ENCODE measurements at places on chromosomes 12 and 14. TPM values are rescaled to one million over a fixed set of nuclear protein-coding genes. Genes with fewer than 3 reads are reported as not detected.

Gene SERPINA10
- not detected for polyA plus RNA-seq

GRCh38 chr12:51749986-51750317 is 98.6 kb downstream of the FIGNL2 start:
- H3K4me1 ChIP-seq: peaks cover 5% of the 10 kb centered on the region
- no peaks in the 10 kb centered on the region for H3K36me3 ChIP-seq
- no peak for DNase-seq
- H3K4me3 ChIP-seq: no peak overlapping the region

GRCh38 chr12:46217541-46218321 is 51.1 kb downstream of the SLC38A1 start:
- no peaks in the 10 kb centered on the region for H3K27me3 ChIP-seq
- H3K36me3 ChIP-seq: peaks cover 27% of the 10 kb centered on the region
- peaks cover 100% of the 10 kb centered on the region for H3K4me1 ChIP-seq
- H3K4me3 ChIP-seq: no peak overlapping the region
- H3K27ac ChIP-seq: peak overlapping the region; percentile 85
- DNase-seq: no peak

- no peak overlapping the region for H3K27ac ChIP-seq
- no peak overlapping the region for H3K4me3 ChIP-seq
- H3K27me3 ChIP-seq: no peaks in the 10 kb centered on the region
- no peaks in the 10 kb centered on the region for H3K4me1 ChIP-seq
These were observed 55.8 kb upstream of the METAP2 start for GRCh38 chr12:95418142-95418541.

Gene ADGRD1
- 0.89 TPM for polyA plus RNA-seq

Gene RERG
- 26.9 TPM for polyA plus RNA-seq

DNA sequence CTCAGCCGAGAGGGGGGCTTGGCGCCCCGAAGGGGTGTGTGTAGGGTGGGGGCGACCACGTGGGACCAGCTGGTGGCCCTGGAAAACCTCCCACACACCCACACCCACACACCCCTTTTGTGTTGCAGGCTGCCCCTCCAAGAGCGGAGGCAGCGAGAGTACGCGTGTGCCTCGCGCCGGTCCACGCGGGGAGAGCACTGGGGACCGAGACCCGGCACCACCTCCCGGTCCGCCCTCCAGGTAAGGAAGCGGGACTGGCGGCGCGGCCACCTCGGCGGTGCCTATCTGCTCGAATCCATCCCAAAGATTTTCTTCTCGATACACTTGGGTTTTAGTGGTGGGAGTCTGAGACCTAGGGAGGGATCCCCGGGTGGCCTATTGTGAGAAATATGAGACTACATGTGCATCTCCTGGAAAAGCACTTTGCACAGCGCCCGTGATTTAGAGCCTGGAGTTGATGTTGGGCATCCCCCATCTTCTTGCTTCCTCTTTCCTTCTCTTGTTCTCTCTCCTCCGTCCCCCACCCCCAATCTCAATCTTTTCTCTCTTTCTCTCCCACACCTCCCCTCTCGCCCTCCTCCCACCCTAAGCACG is 393 bp downstream of the SYT1 start:
- H3K4me3 ChIP-seq: peak overlapping the region; percentile 66
- H3K4me1 ChIP-seq: peaks cover 24% of the 10 kb centered on the region
- H3K36me3 ChIP-seq: no peaks in the 10 kb centered on the region
- no peak overlapping the region for H3K27ac ChIP-seq
- peaks cover 22% of the 10 kb centered on the region for H3K27me3 ChIP-seq
- DNase-seq: peak; percentile 72

- no peak overlapping the region for H3K4me3 ChIP-seq
- H3K4me1 ChIP-seq: peaks cover 28% of the 10 kb centered on the region
- no peaks in the 10 kb centered on the region for H3K27me3 ChIP-seq
- DNase-seq: no peak
- peak overlapping the region; percentile 90 for H3K27ac ChIP-seq
- no peaks in the 10 kb centered on the region for H3K36me3 ChIP-seq
These were observed 22.1 kb downstream of the PRKCH start for GRCh38 chr14:61343471-61343870.

Measured in spleen (tissue), 13 donors.